Psoas muscle (tissue), 8 donors: ENCODE measurements at places on chromosomes 4 and X. TPM values are rescaled to one million over a fixed set of nuclear protein-coding genes. Genes with fewer than 3 reads are reported as not detected.

TMPRSS11D gene
- total RNA-seq: not detected

DNA sequence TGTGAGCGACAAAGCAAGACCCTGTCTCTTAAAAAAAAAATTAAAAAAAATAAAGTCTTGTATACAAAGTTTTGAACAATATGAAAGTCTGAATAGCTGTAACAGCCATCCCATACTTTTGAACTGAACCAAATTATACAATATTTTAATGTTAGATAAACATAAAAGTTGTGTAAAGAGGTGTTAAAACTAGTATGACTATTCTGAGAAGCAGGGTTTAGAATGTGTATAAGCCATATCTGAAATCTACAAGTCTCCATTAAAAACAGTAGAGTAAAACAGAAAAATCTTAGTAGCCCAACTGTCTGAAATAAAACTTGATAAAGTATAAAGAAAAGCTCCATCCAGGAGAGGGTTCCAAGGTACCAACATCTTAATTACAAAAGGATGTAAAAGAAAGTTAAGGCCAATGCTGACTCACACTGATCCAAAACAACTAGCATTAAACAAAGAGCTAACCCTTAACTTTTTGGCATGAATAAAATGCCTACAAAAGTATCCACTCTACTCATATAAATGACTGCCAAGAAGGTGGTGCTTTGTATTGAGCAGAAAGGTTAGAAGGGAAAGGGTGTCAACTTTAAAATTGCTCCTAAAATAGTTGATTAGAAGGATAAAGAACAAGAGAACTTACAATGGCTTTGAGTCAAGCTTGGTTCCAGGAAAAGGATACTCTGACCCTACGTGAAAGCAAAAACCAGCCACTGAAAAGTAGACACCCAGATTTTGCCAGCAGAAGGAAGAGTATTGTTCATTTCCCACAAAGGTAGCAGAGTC is 18.5 kb downstream of the CNOT6L start:
- no peaks in the 10 kb centered on the region for H3K27me3 ChIP-seq
- H3K27ac ChIP-seq: peak overlapping the region; percentile 30
- peak overlapping the region; percentile 34 for H3K4me3 ChIP-seq
- H3K4me1 ChIP-seq: peaks cover 55% of the 10 kb centered on the region
- DNase-seq: no peak
- no peaks in the 10 kb centered on the region for H3K36me3 ChIP-seq

DNA sequence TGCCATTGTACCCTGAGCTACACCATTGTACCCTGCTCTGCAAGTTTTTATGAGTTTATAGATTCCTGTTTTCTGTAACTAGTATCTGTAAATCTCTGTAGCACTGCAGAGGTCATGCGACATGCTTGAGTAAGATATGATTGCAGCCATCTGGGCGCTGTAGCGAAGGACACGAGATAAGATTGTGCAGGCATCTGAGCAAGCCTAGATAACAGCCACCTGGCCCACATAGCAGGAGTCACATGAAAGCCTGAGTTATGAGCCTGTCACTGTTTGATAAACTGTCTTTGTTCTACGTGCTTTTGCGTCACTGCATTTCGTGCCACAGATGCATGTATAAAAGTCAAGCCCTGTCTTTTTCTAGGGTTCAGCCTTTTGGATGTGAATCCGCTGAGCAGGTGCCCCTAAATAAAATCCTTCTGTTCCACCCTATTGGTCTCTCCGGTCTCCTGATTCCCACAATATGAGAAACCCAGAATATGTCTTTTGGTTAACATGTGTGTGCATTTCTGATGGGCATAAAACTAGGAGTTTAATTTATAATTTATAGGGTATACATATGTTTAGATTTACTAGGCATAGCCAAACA is 327.6 kb upstream of the MAOA start:
- no peaks in the 10 kb centered on the region for H3K4me1 ChIP-seq
- no peaks in the 10 kb centered on the region for H3K36me3 ChIP-seq
- H3K4me3 ChIP-seq: no peak overlapping the region
- H3K27me3 ChIP-seq: no peaks in the 10 kb centered on the region

RTL3 gene
- not detected for total RNA-seq

RNF212 gene
- 0.42 TPM for total RNA-seq

- no peaks in the 10 kb centered on the region for H3K27me3 ChIP-seq
- no peaks in the 10 kb centered on the region for H3K36me3 ChIP-seq
- no peak overlapping the region for H3K27ac ChIP-seq
- no peak for DNase-seq
These were observed 18.4 kb downstream of the UBE2K start for GRCh38 chr4:39716356-39716755.

RCHY1 gene
- total RNA-seq: 43.9 TPM

- H3K4me1 ChIP-seq: peaks cover 4% of the 10 kb centered on the region
- no peaks in the 10 kb centered on the region for H3K36me3 ChIP-seq
- no peak overlapping the region for H3K4me3 ChIP-seq
- H3K27me3 ChIP-seq: peaks cover 32% of the 10 kb centered on the region
These were observed 7.6 kb downstream of the NKX6-1 start for GRCh38 chr4:84491481-84491880.
